ENCODE measurements at places on chromosomes 4 and X.

DNA sequence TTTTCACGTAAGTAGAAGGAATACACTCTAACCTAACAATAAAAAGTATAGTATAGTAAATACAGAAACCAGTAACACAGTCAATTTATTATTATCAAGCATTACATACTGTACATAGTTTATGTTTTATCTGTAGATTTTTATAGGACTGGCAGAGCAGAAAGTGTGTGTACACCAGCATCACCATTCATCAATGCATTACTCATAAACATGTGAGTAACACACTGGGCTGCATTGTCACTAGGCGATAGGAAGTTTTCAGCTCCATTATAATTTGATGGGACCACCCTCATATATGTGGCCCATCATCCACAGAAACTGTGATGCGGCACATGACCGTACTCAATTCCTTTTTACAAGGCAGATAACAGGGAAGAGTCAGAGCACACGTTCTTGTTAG, 137.8 kb upstream of the RBPJ start:
- DNase-seq = no peak

GRCh38 chrX:140317462-140317861, 187.4 kb downstream of the SOX3 start:
- no peak for DNase-seq

DNA sequence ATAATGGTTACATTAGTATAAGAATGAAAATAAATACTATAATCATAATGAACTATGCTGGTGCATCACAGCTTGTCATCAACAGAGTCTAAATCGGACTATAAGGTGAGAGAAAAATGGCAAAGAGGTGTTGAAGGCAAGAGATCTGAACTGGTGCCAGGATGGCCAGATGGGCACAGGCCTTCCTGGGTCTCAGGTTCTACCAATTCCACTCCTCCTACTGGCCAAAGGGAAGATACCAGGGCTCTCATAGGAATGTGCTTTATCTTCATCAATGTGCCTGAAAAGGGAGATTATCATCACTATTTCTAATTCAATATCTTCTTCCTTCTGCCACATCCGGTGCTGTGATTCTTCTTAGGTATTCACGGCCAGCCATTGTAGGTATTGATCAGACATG, 107.6 kb downstream of the GASK1B start:
- DNase-seq = no peak

DNA sequence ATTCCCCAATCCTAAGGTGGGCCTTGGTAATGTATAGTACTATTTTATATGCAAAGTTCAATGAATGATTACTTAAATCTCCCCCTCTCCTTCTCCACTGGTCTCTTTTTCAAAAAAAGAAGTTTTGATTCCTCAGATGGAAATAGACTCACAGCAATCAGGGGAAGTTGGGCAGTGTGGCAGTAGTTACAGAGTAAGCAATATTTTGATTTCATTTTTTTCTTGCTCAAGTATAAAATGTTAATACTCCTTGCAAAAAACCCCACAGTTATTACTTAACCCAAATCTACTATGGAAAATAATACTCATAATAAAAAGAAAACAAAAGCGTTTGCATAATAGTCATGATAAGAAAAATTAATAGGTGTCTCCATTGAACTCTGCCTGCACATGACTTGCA, 56.9 kb upstream of the CXCL8 start:
- DNase-seq = no peak

DNA sequence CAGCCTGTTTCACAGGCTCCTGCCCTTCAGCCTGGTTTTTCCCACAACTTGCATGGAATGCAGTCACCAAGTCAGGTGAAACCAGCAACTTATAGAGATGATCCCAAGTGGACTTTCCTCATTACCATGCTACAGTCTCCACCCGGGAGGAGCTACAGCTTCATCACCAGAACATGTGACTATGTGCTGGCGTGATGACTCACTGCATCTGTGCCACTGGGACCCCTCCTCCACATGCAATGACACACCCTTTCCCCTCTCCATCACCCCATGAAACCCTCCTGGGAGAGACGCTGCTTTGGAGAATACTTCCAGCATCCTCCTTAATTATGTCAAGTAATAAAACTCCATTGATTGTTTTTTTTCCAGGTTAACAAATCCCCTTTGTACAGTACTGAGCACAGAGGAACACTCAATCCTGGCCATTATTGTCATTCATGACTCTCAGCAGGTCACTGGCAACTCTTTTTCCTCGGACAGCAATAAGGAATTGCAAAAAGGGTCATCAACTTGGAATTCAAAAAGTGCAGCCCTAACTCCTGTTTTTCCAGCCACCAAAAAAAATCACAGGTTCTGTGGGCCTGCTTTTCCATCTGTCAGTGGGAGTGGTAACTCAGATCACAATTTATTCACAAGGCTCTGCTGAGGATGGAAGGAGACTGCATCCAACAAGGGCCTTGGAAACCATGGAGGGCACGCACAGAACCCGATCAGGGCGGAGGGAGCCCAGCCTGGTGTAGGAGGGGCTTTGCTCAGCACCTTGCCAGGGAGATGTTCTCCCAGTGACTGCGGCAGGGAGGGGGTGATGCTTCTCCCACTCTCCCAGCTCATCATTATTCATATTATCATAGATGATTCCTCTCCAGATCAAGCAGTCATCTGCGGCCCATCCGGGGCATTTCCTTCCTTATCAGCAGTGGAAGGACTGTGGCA, 17.4 kb downstream of the QDPR start:
- no peak for DNase-seq

GRCh38 chr4:186617921-186618320, 62.6 kb upstream of the MTNR1A start:
- DNase-seq = no peak

- DNase-seq = no peak
Observed at GRCh38 chr4:57926311-57926710, 816.1 kb upstream of the IGFBP7 start.

DNA sequence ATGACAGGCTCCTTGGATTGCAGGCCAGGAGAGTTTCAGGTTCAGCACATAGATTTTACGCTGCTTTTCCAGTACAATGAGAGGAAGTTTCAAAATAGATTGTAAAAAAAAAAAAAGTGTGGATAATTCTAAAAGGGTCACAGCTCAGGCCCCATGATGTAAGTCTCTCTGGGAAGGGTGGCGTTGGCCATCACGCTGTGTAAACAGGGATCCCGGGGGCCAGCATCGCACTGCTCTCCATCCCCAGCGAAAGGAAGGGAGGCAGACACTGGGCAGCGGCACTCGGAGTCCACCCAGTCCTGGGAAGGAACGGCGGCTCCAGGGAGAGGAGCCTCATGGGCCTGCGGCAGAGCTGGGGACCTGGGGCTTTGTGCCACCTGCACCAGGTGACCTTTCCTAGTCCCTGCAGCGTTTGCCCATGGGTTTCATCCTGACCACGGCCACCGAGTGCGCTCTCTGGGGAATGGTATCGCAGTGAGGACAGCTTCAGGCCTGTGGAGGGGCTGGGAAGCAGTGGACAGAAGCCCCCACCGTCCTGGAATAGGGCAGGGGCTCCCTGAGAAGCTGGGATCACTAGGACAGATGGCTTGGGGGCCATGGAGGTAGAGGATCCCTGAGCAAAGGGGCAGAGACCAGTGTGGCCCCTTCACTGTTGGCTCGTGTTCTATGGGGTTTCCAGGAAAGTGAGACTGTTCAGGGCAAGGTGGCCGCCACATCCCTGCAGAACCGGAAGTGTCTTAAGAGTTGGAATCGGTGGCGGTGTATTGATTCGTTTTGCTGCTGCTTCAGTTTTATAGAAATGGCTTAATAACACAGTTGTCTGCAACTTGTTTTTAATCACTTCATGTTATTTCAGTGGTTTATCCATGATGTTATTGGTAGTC, 38.9 kb downstream of the RGS12 start:
- DNase-seq = no peak

DNA sequence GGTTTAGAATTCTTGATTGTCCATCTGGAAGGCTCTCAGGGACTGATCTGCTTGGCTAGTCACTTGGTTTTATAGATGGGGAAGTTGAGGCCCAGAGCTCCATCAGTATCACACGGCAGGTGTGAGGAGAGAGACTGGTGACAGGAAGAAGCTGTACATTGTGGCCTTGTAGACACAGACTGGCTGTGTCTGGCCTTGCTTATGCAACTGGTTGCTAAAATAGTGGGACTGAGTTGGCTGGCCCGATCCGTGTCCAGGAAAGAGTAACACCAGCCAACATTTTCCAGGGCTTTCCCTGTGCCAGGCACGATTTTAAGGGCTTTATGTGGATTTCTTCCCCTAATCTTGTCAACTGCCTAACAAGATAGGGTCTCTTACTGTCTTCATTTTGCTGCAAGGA, 2.8 kb downstream of the TBC1D14 start:
- DNase-seq = no peak

- no peak for DNase-seq
Observed at GRCh38 chr4:178480105-178480504, 1037.9 kb upstream of the AGA start.

DNA sequence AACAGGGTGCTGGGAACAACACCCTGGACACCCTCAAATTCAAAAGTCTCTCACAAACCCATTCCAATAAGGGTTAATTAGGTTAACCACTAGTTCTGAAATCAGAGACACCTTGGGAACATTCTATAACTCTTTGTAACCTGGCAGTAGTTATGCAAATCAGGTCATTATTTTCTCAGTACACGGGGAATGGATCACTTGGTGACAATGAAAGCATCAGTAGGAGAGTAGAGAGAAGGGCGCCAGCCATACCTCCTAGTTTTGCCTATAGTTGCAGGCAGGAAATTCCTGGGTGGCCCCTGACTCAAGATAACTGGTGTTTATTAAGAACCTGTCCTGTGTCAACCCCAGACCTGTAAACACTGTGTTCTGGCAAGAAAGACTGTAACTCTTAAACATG, 2.5 kb downstream of the CCDC110 start:
- DNase-seq = no peak

GRCh38 chr4:38672074-38672396, 8.0 kb downstream of the KLF3 start:
- DNase-seq = no peak

- no peak for DNase-seq
Observed at GRCh38 chrX:30111431-30111830, 103.9 kb upstream of the MAGEB2 start.

GRCh38 chr4:123163501-123163900, 233.1 kb upstream of the SPRY1 start:
- DNase-seq = no peak

GRCh38 chr4:38639242-38639641, 24.8 kb upstream of the KLF3 start:
- DNase-seq = no peak

DNA sequence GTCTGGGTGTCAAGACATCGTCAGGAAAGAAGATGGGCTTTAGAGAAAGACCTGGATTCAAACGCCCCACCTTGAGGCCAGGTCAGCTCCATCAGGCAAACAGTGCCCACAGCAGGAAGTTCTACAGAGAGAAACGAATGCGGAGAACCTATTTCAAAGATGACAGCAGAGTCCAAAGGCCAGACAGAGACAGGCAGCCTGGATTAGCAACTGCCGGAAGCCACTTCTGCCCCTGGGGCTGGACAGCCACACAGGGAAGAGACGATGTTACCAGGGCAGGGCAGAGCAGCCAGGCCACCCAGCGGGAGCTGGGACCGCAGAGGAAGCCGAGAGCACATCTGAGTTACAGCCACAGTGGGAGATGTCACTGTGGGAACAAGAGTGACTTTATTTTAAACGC, 1.2 kb downstream of the C4orf50 start:
- DNase-seq = no peak

DNA sequence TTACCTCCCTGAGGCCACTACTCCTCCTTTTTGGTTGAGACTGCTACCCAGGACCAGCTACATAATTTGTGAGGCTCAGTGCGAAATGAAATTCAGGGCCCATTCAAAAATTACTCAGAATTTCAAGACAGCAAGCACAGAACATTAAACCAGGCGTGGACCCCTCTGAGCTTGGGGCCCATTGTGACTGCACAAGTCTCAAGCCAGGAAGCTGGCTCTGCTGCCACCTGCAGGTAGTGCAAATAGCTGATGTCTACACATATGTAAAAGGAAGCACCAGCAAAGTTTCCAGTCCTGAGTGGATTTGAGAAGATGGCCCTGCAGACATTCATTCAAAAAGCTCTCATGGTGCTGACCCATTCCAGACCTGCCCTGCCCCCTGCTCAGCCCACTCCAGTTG, 213.4 kb upstream of the LNX1 start:
- no peak for DNase-seq

DNA sequence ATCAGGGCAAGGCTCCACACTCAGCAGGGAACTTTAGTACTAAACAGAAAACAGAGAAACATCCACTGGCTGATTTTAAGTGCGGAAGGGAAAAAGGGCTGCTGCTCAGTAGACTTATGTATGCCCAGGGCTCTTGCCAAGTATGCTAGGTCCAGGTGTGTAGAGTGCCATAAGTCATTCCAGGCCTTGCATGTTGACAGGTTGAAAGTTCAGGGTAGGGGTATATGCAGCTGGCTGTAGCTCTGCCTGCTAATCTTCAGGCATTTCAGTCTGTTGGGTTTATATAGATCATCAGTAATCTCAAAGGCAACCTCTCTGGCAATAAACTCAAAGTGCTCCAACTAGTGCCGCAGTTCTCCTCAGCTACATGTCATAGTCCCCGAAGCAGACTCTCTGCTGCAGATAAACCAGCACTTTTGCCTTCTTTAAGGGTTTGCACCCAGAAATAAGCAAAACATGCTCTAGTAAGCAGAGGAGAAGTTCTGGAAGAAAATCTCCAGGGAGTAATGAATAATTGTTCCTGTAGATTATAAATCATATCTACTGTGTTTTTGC, 134.9 kb upstream of the GRIA3 start:
- DNase-seq = no peak

- DNase-seq = no peak
Observed at GRCh38 chr4:148487181-148487580, 45.0 kb upstream of the NR3C2 start.

DNA sequence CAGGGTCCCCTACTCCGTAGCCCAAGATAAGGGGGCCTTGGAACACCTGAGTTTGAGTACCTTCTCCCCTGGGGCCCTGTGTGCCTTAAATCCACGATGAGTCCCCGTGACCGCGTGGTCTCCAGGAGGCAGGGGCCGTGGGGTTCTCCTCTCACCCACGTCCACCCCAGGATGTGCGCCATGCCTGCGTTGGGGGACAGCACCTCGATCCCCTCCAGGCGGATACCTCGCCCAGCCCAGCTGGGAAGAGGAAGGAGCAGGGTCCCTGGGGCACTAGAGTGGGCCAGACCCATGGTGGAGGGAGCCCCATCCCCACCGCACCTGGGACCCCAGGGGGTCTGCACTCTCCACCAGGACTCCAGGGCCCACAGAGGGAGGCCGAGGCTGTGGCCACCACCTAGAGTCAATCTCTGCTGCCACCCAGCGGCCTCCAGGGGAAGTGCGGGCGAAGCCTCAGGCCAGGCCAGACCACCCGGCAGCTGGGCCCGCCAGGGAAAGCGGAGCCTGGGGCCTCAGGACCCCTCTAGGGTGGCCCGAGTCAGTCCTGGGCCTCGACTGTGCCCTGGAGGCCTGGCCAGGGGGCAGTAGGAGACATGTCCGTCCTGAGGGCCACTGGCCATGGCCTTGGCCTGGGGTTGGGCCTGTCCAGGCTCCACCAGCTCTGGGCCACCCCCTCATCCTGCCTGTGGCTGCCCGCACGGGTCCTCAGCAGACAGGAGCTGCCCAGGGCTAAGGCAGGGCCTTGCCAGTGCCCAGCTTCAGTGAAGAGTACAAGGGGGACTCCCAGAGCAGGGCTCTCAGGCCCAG, 55.0 kb downstream of the FAM53A start:
- DNase-seq = no peak
